ENCODE measurements at places on chromosomes 2 and 18.

DNA sequence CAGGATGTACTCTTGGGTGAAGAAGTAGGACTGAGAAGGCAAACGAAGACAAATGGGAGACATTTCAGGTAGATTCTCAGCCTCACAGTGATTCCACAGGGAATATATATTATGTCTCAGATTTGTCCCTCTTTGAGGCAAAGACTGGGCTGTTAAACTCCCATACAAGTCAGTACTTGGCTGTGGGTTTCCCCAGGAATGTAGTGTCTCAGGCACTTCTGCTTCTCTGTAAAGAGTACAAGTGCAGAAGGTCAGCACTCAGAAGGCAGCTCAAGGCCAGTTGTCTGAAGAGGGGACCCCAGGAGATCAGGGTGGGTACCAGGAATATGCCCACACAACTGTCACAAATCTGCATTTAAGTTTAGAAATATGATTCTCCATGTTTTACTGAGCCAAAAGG, 39.9 kb upstream of the COBLL1 start:
- DNase-seq, result no peak

DNA sequence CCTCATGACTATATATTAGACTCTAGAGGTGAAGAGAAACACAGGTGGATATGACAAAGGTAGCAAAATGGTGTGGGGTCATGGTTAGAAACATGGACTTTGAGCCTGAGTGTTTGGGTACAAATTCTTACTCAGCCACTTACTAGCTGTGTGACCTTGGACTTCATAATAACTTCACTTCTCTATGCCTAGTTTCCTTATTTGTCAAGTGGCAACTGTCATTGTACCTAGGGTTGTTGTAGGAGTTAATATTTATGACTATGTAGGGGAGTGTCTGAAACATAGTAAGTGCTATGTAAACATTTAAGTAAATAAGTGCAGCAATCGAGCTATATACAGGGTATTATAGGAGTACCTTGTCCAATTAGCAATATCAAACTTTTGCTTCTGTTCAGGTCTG, 49.7 kb upstream of the RAPH1 start:
- peak; percentile 16 for DNase-seq

- DNase-seq, result no peak
Measured at GRCh38 chr18:41922841-41923240, 32.2 kb upstream of the PIK3C3 start.

DNA sequence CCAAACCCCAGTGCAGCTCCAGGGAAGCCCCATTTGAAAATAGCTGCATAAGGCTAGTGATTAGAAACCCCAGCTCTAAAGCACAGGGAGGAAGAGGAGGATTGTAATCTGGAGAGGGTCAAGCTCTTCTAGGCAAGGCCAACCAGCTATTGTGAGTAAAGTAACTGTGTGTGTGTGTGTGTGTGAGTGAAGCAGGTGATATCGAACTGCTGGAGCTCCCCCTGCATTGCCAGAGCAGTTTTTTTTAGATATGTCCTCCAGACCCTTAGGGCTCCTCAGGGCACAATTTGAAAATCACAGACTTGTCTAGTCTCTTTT, 177.4 kb upstream of the NABP1 start:
- no peak for DNase-seq

GRCh38 chr2:77421971-77422370, 100.2 kb downstream of the LRRTM4 start:
- no peak for DNase-seq

DNA sequence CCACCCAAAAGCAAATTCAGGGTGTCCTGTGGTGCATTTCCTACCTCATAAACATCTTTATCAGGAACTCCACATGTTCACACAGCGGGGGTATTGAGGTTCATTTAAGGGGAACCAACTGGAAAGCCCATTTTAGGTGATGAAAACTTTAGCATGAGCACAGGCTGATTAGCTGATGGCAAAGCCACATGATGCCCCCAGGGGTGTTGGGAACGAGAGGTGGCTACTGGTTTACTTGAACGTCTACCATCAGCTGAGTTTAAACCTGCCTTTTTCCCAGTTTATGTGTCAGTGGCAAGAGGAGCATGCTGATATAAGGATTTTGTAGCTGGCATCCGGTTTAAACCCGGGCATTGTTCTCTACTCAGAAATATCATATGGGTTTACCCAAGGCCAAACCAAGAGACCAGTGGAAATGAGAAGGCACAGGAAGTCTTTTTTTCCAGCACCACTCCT, 54.5 kb upstream of the UPP2 start:
- no peak for DNase-seq

GRCh38 chr2:16546128-16546754, 119.4 kb downstream of the CYRIA start:
- DNase-seq, result peak; percentile 13

- no peak for DNase-seq
Measured at GRCh38 chr2:42050703-42051542, 3.1 kb downstream of the PKDCC start.

DNA sequence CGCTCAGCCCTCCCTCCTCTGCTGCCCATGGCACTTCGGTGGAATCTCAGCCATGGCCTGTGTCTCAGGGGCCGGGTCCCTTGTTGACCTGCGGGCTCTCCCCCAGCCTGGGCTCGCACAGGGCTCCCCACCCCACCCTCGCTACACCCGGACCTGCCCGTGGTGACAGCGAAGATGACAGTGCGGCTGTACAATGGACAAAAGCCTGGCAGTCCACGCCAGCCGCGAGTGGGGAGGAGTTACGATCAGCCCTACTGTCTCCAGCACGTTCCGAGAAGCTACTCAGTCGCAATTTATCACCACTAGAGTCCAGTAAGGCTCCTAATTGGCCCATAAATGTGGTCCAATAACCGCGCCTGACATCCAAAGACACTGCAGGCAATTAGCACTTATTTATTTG, 31.6 kb downstream of the GBX2 start:
- DNase-seq, result no peak

- DNase-seq, result no peak
Measured at GRCh38 chr2:8558096-8558495, 123.8 kb upstream of the ID2 start.

DNA sequence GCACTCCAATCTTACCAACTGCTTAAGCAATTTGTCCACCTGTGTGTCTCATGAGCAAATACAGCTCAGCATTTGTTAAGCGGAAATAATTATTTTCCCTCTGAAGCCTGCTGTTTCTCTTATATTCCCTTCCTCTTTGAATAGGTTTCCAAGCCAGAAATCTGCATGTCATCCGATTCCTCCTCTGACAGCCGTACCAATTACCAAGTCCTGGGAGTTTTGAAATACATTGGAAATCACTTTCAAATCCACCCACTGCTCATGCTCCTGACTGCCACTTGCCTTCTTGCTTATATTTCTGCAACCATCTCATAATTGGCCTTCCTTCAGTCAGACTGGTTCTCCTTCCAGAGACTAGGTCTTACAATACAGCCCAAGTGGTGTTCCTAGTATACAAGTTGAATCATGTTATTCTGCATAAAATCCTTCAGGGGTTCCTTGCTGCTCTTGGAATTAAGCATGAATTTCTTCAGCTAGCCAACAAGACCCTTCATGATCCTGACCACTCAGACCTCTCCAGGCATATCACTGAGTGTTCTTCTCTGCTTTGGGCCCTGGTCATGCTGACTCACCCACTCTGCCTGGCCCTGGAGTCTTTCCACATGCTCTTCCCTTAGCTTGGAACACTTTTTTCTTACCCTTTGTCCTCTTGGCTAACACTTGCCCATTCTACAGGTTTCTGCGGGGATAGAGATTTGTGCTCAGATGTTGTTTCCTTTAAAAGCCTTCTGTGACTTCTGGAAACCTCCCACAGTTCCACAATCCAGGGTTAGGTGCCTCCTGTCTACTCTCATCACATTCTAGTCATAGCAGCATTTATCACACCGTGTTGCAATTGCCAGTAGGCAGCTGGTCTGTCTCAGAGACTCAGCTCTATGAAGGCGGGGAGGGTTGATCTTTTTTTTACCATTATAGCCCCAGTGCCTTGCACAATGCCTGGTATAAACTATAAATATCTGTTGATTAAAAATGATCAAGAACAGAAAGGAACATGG, 157.6 kb downstream of the ARL6IP6 start:
- no peak for DNase-seq

- no peak for DNase-seq
Measured at GRCh38 chr2:234633581-234634230, 136.8 kb upstream of the ARL4C start.

- no peak for DNase-seq
Measured at GRCh38 chr2:188852772-188853171, 121.4 kb upstream of the COL3A1 start.

- DNase-seq, result no peak
Measured at GRCh38 chr2:149068996-149069888, 30.7 kb downstream of the LYPD6B start.

DNA sequence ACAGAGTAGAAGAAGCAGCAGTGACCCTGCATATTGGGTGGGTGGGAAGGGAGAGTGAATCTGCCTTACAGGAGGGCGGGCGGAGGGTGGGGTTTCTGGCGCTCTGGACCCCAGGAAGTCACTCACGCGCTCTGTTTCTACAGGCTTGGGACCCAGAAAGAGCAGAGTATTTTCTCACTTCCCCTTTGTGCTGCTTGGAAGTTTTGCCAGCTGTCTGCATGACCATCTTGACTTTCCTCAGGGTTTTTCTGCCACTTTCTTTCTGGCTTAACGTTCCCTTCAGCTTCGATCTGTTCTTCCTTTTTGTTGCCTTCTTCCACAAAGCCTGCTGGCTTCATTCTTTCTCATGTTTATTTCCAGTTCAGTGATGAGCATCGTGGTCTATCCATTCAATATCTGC, 383.1 kb downstream of the GALR1 start:
- DNase-seq, result no peak

DNA sequence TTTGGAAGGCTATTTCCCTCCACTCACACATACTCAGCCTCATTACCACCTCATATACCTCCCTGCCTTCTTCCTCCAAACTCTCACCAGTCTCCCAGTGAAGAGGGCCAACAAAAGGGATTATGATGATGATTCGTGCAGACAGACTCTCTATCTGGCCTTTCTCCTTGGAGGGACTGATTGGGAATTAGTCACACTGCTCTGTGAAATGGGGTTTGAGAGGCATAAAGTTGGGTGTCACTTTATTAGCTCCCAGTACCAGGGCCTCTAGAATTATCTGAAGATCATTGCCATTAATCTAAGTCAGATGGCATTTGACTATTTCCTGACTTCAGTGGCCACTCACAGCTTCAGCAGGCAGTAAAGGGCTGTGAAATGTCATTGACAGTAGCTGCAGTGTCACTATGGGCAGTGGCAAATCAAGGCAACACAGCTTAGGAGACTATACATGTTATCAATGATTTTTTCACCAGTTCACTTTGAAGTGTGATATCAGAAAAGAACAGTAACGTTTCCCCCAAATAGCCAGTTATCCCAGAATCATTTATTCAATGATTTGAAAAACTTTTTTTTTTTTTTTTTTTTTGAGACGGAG, 17.4 kb downstream of the CNRIP1 start:
- no peak for DNase-seq

- no peak for DNase-seq
Measured at GRCh38 chr18:13500869-13501542, 225.4 kb downstream of the FAM210A start.

- no peak for DNase-seq
Measured at GRCh38 chr2:145038041-145038525, 518.2 kb upstream of the ZEB2 start.

GRCh38 chr2:19883486-19883885, 18.3 kb downstream of the TTC32 start:
- no peak for DNase-seq

- peak; percentile 82 for DNase-seq
Measured at GRCh38 chr2:20675701-20676352, 8.9 kb downstream of the GDF7 start.

GRCh38 chr18:63178971-63179370, 140.6 kb downstream of the BCL2 start:
- no peak for DNase-seq

DNA sequence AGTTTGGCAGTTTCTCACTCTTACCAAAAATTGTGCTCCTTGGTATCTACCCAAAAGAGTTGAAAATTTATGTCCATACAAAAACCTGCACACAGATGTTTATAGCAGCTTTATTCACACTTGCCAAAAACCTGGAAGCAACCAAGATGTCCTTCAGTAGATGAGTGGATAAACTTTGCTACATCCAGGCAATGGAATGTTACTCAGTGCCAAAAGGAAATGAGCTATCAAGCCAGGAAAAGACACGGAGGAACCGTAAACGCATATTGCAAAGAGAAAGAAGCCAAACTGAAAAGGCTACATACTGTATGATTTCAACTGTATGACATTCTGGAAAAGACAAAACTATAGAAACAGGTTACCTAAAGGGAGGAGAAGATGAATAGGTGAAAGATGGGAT, 36.1 kb downstream of the TMEM163 start:
- DNase-seq, result no peak

All from HuH-7 (cell line).